ENCODE measurements at places on chromosomes 6 and 20.

- no peak for DNase-seq
These were observed 42.0 kb upstream of the GMPR start for GRCh38 chr6:16196260-16196983.

- peak; percentile 26 for DNase-seq
These were observed 1.1 kb downstream of the FBXO30 start for GRCh38 chr6:145813285-145814034.

- DNase-seq = peak; percentile 82
These were observed 75.1 kb downstream of the SNX9 start for GRCh38 chr6:157898169-157898568.

DNA sequence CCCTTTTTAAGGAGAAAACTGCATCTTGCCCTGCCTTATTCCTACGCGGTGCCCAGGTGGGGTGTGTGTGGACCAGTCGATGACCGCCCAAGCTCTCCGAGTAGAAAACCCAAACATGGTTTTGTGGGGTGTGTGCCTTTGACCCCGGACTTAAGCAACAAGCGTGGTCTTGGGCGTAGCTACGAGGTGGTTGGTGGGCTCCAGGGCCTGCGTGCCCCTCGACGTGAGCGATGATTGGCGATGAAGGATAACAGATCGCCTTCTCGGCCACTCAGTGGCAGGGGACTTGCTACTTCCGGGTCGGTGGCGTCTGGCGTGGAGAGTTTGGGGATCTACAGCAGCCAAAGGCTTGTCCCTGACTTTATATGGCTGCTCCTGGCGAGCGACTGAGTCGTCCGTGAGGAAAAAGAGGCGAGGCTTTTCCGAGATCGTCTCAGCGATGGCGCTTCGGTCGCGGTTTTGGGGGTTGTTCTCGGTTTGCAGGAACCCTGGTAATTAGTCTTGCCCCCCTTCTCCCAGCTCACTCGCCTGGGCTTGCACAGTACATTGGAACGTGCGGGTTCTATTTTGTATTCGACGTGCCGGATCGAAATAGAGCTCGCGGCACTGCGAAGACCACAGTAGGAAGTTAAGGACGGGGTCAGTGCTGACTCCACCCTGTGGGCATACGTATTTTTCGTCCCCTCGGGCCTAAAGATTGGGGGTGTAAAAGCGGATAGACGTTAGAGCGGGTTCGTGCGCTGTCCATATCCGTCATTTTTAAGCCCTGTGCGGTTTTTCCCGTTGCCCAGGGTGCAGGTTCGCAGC is at the start of gene MRPL18:
MRPL18 (plus strand) TSS at position 319 of the 807 bp plus-strand sequence; CDS start at position 440, 121 bp downstream.
- peak; percentile 99 for DNase-seq

All from pons (tissue), 1 donor.